NCI-H1930 (cell line): ENCODE measurements at places on chromosomes 2 and 18.

DNA sequence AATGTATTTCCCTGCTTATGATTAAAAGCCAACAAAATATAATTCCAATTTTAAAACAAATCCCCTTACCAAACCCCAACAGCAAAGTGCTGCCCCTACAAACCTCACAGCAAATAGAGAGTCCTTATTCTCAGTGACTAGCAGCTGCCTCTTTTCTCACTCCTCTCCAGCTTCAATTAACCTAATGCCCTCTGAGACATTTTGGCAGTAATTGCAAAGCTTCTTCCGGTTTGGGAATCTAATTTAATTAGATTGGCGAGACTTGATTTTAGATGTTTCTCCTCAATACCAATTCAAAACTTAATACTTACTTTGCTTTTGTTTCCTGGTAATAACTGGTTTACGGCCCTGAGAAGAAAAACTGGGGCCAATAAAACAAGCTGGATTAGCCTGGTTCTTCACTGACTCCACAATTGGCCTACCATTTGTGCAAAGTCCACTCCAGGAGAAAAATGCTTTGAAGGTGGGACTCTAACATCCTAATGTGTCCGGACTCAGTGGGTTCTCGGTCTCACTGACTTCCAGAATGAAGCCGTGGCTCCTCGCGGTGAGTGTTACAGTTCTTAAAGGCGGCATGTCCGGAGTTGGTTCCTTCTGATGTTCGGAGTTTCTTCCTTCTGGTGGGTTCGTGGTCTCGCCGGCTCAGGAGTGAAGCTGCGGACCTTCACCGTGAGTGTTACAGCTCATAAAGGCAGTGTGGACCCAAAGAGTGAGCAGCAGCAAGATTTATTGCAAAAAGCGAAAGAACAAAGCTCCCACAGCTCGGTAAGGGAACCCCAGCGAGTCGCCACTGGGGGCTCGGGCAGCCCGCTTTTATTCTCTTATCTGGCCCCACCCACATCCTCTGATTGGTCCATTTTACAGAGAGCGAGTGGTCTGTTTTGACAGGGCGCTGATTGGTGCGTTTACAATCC is 52.8 kb downstream of the SLC35F5 start:
- no peak for DNase-seq

DNA sequence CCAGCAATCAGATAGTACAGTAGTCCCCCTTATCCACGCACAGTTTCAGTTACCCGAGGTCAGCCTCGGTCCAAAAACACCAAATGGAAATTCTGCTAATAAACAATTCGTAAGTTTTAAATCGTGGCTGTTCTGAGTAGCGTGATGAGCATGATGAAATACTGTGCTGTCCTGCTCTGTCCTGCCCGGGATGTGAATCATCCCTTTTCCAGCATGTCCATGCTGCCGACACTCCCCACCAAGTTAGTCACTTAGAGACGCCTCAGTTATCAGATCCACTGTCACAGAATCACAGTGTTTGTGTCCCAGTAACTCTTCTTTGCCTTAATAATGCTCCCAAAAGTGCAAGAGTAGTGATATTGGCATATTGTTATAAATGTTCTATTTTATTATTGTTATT is 62.1 kb downstream of the MEX3C start:
- DNase-seq: no peak

DNA sequence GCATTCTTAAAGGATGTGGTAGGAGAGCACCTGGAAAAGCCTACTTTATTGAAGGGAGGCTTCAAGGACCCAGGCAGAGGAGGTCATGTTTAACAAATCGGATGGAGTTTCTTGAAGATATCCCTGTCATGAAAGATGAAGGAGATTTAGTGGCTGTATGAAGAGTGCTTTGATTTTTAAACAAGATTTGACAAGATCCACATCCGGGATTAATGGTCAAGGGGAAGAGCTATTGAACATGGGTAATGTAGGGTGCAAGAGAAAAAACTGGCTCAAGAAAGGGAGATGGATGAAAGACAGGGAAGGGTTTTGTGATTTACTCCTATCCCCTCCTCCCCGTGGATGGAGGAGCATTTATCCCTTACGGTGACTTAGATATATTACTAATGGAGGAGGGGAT is 113.1 kb upstream of the OSR1 start:
- no peak for DNase-seq

DNA sequence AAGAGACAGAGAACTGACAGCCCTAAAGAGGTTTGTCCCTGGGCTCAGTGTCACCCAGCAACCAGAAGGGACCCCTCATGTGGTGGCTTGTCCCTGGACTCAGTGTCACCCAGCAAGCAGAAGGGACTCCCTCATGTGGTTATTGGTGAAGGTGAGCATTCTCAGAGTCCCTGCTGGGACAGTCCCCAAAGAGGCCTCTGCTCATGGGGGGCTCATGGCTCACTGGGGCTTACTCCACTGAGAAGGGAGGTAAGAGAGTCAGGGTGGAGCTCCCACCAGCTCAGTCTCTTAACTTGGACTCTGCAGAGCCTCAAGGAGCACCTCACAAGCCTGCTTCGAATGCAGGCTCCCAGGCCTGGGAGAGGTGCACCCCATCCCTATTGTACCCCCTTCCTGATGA is 145.2 kb upstream of the COPS8 start:
- DNase-seq: no peak

DNA sequence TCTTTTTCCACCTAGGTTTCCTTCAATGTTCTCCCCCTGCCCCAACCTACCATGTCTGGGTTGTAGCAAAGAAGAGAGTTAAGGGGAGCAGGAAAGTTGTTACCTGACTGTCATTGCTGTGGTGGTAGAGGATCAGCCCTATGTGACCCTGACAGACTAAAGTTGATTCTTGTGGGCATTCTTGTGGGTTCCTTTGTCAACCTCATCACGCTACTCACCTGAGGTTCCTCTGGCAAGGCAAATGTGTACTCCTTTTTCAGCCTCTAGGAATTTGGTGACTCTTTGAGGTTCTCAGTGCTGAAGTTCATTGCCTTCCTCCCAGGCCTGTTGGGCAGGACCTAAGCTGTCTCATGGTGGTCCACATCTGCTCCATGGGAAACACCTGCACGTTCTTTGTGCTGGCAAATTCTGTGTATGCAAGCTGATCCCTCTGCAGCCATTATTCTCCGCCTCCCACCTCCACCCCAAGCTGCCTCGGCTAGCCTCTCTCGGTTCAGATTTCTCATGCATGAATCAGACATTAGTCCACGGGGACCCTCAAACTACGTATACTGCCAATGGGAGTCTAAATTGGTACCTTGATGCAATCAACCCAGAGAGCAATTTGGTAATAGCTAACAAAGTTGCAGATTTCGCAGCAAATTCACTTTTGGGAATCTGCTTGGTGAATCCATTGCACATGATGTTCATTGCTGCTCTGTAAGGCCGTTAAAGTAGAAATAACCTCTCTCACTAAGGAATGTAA is 1.5 kb upstream of the GMCL1 start:
- no peak for DNase-seq

DNA sequence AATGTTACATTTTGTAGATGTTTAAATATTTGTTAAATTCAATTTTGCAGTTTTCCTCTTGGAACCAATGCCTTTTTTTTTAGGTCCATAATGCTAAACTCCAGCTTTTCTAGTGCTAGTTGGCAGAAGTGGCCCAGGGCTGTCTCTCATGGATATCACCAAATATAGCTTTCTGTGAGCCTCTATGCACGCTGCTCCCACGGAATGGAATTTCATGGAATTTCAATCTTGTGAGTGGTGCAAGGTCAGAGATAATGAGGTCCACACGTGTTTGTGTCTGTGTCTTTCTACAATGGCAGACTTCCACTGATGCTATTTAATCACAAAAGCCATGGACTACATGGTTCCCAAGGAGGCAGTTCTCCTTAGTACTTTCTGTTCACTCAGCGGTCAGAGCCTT is 191.5 kb upstream of the PARD3B start:
- DNase-seq: no peak

GRCh38 chr18:61766266-61766884 is 126.4 kb downstream of the RNF152 start:
- no peak for DNase-seq

DNA sequence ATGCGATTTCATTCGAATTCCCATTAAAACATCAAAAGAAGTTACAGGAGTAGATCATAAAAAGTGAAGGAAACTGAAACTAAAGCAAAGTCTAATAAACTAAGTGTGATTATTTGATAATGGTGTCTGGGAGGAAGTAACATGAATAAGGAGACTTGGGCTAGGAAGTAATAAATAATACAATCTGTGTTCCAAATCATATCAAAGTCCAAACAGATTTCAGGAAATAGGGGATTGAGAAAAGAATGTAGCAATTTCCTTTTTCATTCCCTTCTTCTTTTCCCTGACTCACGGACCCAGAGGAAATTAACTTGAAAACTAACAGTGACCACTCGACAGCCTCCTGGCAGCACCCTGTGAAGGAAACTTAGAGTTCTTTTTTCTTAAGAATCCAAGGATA is 758.4 kb upstream of the GCFC2 start:
- DNase-seq: no peak

GRCh38 chr2:173264603-173265366 is 89.9 kb upstream of the CDCA7 start:
- DNase-seq: no peak

GRCh38 chr2:121044412-121044811 is 240.6 kb downstream of the TFCP2L1 start:
- DNase-seq: no peak

DNA sequence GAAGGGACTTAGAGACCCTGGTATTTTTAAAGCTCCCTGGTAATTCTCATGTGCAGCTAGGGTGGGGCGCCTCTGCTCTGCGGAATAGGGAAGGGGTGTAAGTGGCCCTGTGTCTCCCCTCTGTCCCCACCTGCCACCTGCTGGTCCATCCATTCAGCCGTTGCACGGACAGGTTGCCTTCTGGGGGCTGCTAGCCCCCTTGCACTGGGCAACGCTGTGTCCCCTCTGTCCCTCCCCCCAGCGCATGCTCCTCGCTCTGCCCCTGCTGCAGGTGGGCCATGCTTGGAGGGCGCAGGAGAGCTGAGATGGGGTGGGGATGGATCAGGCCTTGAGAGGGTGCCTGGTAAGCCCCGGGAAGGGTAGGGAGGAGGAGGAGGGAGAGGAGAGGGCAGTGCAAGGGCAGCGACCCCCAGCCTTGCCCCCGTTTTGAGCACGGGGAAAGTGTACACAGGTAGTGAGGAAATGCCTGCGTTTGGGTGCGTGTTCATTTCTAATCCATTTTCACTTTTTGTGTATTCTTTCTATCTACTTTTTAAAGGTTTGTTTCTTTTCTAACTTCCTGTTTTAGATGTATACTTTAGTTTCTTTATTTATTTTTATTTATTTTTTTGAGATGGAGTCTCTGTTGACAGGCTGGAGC is 23.9 kb downstream of the RRM2 start:
- no peak for DNase-seq

DNA sequence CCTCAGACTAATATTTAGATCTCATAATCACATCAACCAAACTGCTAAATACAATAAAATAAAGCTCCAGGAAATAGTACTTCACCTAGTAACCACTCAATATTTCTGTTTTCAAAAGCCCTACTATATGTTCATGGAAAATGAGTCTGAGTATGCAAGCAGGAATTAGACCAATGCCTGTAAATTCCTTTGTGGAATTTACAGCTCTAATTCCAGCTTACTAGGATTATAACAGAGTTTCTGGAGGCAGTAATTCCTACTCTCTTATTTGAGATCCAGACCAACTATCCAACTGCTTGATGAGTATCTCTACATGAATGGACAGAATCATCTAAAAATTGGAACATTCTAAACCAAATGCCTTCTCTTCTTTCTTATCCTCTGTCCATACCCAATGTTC is 11.6 kb downstream of the CDKL4 start:
- DNase-seq: no peak

DNA sequence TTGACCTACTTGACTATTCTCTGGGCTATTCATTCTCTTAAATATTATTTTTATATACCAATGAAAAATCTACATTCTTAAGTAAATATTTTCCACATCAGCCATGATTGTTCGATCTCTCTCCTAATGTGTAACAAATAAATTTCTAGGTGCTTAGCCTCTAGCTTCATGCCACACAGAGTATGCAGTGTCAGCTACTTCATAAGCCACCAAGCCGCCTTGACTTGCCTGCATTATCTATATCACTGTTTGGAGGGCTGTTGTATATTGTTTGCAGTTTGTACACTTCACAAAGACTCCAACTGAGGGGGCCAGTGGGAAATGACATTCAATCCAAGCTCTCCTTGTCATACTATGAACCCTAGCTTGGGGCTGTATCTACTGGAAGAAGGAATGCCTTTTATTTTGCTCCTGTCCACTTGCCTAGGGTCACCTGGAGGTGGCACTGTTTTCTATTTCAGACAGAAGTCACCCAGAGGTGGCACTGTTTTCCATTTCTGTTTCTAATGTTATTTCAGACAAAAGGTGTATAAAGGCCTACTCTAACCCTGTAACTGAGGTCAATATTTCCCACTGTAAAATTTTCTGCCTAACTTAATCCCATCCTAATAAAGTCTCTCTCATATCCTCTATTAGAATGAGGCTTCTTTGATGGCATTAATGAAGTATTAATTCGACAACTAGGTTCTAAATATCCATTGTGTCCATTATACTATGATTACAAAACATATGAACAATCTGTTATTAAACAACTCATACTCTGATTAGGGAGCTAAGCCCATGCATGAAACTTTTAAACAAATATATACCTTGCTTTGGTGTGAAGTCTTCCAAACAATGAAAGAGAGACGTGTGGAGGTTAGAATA is 36.4 kb downstream of the COL5A2 start:
- DNase-seq: no peak

DNA sequence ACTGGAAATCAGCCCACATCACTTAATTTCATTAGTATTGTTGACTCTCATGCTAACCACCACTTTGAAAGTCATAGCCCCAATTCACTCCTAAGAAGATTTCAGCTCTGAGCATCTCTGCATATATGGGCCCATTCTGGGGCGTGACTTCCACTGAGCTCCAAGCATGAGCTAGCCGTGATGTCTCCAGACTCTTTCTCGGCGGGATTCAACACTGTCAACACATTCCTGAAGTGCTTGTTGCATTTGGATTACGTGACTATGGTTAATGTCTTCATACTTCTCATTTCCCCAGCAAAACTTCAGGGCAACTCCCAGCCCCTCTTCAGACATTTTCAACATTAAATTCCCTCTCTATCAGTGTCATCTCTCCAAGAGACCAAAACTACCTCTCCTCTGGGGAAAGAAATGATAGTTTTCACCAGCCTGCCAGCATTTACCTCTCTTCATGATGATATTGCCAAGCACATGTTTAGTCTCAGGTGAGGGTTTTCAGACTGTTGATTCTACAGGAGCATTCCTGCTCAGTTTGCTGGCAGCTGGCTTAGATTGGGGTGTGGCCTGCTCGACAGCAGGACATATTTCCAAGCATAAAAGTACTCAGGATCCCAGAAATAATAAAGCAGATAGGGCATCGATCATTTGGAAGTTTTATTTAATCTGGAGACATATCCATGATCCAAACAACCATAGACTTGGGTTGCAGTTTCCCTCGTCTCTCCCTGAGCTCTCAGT is 81.7 kb downstream of the FEZ2 start:
- DNase-seq: no peak

DNA sequence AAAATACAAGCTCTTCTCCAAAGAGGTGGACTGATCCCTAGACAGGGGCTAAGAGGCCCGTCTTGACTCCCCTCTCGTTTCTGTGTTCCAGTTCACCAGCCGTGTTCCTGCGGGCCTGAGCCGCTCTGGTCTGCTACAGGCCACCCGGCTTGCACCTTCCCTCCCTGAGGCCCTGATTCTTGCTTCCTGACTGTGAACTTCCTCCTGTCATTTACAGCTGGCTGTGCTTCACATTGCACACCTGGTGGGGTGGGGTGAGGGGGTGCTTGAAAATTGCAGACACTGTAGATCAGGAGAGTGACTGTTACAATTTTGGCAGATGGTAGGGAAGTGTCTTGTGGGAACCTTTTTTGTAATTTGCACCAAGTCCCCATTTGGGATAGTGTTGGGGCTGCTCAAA is 64.4 kb downstream of the TSN start:
- DNase-seq: no peak
